ENCODE measurements at places on chromosomes 3 and 15. TPM values are rescaled to one million over a fixed set of nuclear protein-coding genes. Genes with fewer than 3 reads are reported as not detected.

WNT7A gene
- 16.2 TPM for total RNA-seq

PLA2G4E gene
- not detected for total RNA-seq

DNA sequence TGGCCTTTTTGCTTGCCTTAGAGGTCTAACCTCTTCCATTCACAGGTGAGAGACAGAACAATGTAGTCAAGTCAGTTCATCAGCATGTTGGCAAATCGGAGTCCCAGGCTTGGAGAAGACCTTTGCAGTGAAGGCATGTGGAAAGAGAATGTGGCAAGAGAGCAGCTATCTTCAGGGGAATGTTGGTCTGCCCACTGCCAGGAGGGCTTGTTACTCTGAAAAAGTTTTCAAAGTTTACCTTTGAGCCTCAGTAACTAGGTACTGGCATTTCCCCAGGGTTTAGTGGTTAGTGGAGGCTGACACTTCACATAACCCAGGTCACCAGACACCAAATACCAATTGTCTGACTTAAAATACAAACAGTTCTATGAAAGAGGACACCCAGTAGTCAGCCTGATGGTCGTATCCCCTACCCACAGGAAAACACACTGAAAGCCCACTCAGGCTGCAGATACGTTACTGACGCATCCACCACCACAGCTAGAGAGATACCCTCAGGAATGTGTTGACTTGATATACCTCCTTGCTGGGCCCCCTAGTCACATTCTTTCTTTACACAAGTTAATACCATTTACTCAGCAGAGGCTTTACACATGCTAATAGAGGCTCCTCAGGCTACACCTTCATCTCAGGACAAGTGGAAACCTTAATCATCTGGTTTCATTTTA lies 9.7 kb upstream of the ARID3B start:
- H3K4me3 ChIP-seq: peak overlapping the region; percentile 24
- peak overlapping the region; percentile 98 for H3K27ac ChIP-seq
- DNase-seq: peak; percentile 97
- no peaks in the 10 kb centered on the region for H3K36me3 ChIP-seq
- H3K27me3 ChIP-seq: no peaks in the 10 kb centered on the region

GRCh38 chr3:175127075-175127662 lies 268.0 kb downstream of the NAALADL2 start:
- H3K36me3 ChIP-seq: no peaks in the 10 kb centered on the region
- no peak overlapping the region for H3K27ac ChIP-seq
- H3K4me3 ChIP-seq: no peak overlapping the region
- DNase-seq: peak; percentile 7
- H3K27me3 ChIP-seq: no peaks in the 10 kb centered on the region

DNA sequence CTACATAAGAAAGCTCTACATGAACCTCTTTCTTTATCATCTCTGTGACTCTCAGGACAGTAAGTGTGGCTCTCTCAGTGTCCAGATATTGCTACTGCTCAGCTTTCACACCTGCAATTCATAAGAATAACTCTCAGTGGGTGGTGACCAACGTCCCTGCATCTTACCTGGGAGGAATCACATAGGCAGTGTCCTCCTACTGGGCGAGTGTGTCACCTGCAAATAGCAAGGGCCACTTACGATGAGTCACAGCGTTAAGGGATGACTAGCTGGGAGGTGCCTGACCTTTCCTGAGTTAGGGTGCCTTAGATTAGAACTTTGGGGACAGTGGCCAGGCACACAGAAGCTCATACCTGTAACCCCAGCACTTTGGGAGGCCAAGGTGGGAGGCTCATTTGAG lies 90.8 kb upstream of the C3orf80 start:
- H3K4me3 ChIP-seq: no peak overlapping the region
- H3K4me1 ChIP-seq: peaks cover 18% of the 10 kb centered on the region
- H3K27me3 ChIP-seq: no peaks in the 10 kb centered on the region
- H3K27ac ChIP-seq: peak overlapping the region; percentile 4

Data from PC-3 (cell line).